Fibroblast of skin of right biceps (primary cell): ENCODE measurements at places on chromosomes 2 and 18.

DNA sequence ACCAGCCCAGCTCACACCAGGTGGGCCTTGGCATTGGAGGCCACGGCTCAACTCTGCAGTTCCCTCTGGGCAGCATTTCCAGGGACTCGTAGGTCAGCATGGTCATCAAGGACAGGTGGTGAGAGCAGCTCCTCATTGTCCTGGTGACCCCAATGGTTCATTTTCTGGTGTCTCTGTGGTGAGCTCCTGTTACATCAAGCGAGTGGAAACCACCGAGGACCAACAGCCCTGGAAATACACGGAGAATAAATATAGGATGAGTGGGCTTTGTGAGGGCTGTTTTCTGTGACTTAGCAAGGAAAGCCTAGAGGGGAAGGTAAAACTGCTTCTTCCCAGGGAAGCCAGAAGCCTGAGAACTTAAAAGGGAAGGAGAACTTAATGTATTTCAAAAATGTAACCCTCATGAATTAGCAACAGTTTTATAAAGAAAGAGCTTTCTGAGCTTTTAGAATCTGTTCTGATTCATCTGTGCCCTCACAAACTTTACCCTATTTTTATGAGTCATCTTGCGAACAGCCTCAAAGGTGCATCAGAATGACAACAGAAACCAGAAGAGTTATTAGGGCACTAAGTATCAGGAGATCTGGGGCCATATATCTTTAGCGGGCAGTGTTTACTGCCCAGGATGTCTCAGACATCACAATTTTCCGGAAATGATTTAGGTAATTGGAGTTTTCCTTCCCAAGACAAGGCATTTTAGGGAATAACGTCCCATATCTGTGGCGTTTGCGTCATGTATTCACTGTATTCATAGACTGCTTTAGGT is 18.7 kb downstream of the C2orf92 start:
- DNase-seq = no peak

GRCh38 chr2:188318161-188318749 is 26.6 kb downstream of the GULP1 start:
- DNase-seq = no peak

- DNase-seq = no peak
These were observed 1.9 kb downstream of the ADCYAP1 start for GRCh38 chr18:906416-907114.

GRCh38 chr18:11736656-11737055 is 47.6 kb downstream of the GNAL start:
- no peak for DNase-seq

DNA sequence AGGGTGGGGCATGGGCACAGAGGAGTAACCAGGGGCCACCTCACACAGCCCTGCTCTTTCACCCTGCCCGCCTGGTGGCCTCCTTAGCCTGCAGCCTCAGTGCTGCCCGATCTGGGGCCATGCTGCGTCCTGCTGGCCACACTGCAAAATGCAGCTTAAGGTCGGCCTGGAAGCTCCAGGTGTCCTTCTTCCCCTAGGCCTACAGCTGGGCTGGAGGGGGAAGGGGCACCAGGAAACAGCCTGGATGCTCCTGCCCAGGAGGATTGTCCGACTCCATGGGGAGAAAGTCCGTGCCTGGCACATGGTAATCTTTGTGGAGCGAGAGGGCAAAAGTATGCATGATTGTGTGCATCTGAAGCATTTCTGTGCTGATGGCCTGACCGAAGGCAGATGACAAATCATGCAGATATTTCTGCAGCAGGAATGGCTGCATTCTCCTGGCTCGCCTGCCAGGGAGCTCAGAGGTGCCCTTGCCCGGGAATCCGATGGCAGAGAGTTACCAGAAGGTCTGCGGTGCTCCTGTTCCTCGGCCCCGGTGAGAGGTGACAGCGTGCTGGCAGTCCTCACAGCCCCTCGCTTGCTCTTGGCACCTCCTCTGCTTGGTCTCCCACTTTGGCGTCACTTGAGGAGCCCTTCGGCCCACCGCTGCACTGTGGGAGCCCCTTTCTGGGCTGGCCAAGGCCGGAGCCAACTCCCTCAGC is 12.8 kb upstream of the ALPP start:
- peak; percentile 28 for DNase-seq

GRCh38 chr18:44732599-44732998 is 51.9 kb downstream of the SETBP1 start:
- no peak for DNase-seq

- DNase-seq = no peak
These were observed 1719.2 kb upstream of the PIK3C3 start for GRCh38 chr18:40235836-40236235.

DNA sequence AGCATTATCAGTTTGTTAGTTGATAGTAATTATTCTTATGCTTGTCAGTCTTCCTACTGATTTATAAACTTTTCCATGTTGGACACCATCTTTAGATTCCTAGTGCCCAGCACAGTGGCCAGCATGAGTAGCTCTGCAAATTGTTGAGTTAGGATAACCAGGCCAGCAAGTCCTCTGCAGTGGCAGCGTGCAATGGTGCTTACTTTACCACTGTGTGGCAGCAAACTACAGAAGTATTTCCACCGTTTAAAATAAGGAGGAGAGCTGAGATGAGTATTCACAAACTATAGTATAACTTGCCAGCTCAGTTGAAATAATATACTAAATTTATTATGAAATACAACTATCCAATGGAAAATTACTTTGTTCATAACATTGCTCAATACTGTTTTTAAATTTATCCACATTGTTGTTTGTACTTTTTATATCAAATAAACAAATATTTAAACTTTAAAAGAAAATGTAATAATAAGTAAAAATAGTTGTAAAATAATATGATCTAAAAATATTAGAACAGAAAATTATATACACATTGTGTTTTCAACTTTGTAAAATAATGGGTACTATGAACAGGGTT is 9.3 kb upstream of the THADA start:
- DNase-seq = peak; percentile 47

DNA sequence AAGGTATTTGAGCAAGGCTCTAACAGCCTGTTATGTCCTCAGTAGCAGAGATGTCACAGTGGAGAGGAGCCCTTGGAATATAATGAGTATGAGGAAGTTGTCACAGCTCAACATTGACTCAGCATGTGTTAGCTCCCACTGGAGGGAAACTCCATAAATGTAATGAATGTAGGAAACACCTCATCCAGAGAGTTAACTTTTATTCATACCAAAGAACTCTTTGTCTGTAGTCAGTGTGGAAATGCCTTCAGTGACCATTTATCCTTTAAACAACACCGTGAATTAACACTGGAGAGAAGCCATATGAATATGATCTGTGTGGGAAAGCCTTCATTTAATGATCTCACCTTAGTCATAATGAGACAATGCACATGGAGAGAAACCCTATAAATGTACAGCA is 59.7 kb downstream of the CYP1B1 start:
- DNase-seq = peak; percentile 51

DNA sequence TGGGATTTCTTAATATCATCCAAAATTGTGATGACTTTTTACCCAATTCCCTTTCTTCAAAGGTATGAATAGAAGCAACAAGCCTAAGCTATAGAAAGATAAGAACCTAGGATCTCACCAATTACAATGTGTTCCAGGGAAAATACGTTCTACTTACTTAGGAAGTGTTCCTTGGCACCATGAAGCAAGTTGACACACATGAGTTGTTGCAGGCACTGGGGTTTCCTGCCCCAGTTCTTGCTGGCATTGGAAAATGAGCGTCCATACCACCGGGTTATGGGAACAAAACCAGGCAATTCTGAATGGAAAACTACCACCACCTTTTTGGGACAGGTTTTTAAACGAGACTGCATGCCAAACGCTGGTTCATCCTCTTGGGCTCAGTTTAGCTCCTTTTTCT is 46.2 kb downstream of the CCBE1 start:
- no peak for DNase-seq

DNA sequence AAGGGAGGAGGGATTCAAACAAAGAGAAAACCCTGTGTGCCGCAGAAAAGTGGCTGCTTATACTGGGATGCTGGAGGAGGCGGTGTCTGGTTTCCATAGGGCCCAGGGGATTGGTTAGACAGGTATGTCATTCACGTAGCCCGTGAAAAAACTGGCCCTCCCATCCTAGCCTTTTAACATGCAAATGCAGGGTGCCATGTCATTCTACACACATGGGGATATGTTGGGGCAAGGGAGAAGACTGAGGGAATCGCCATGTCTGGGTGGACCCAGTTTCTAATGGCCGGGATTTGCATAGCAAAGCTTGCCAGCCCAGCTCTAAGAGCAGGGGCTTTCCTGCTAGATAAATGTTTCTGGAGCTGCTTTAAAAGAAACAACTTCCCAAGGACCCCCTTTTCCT is 8.2 kb upstream of the RNU2-63P start:
- no peak for DNase-seq

DNA sequence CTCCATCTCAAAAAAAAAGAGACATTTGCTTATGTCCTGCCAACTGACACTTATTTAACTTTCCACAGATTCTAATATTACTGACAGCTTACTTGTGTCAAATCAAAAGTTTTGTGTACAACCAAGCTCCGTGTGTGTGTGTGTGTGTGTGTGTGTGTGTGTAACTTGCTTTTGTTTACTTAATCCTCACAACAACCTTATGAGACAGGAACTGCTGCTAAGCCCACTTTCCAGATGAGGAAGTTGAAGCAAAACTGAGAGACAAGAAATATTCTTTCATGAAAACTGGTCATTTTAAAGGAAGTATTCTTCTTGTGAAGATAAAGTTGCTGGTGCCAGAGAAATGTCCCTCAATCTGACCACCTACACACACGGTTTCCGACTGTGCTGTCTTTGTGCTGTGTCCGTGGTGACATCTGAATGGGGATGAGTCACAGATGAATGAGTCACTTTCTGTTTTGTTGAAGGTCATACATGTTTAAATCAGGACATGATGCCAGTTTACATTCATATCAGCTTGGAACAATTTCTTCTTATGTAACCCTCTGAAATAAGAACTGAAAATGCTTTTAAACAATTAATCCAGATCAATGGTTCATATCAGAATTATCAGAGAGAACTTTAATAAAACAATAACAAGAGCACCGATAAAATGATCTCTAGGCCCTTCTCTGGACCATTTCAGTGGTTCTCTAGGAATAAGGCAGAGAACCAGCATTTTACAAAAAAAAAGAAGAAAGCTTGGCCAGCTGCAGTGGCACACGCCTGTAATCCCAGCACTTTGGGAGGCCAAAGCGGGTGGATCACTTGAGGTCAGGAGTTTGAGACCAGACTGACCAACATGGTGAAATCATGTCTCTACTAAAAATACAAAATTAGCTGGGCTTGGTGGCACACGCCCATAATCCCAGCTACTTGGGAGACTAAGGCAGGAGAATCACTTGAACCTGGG is 95.5 kb downstream of the THNSL2 start:
- DNase-seq = peak; percentile 11

DNA sequence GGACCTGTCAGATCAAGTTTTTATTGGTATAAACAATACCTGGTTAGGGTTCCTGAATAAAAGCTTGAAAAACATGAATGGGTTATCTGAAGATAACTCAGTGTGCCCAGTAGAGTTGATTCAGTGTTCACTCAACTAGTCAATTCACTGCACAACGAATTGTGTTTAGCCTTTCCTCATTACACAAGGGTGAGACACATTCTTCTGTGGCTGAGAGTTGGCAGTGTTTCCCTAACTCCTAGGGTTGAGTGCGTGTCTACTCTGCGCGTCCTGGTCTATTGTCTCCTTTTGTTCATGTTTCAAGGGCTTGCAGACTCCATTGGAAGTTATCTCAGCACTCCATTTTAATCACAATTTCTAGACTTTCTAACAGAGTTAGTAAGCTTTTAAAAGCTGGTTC is 32.8 kb upstream of the TMEM178A start:
- DNase-seq = peak; percentile 78

DNA sequence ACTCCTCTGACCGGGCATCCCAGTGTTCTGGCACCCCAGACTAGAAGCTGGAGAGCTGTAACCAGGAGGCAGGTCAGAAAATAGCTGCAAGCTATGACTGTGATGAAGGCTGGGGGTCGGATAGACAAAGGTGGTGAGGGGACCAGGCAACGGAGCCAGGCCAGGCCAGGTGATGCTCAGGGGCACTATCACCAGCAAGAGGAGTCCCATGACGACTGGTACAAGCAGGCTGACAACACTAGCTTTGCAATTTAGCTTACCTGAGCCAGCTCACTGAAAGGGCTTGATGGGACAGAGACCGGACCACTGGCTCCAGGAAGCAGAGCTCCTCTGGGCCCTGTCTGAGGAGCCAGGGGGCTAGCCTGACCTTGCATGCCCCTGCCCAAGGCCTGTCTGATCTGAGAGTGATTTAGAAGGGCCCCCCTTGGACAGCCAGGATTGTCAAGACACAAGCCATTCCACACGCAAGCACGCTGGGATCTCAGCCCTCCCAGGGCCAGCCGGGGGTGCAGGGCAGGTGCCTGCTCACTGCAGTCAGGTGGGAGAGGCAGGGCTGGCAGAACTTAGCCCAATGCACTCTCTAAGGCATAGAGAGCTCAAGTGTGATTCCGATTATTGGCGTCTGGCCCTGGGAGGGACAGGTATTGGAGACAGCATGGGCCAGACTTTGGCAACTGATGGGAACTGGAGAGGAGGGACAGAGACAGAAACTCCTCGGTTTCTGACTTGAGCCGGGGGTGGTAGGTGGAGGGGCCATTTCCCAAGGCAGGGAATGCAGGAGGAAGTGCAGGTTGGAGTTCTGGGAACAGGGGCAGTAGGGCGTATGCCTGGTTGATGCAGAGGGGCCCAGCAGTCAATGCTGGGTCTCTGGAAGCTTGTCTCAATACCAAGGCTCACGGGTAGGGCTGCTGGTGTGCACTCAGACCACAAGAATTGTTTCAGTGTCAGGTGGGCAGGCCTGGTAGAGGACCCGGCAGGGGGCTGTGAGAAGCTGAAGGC is 47.7 kb downstream of the MYO7B start:
- no peak for DNase-seq
